Posterior vena cava (tissue), 2 donors: ENCODE measurements at places on chromosomes 4 and X. TPM values are rescaled to one million over a fixed set of nuclear protein-coding genes. Genes with fewer than 3 reads are reported as not detected.
A peak's percentile ranks its signal among the peaks of the same experiment; 100 is the strongest.

The RCHY1 gene
- total RNA-seq: 30.6 TPM

DNA sequence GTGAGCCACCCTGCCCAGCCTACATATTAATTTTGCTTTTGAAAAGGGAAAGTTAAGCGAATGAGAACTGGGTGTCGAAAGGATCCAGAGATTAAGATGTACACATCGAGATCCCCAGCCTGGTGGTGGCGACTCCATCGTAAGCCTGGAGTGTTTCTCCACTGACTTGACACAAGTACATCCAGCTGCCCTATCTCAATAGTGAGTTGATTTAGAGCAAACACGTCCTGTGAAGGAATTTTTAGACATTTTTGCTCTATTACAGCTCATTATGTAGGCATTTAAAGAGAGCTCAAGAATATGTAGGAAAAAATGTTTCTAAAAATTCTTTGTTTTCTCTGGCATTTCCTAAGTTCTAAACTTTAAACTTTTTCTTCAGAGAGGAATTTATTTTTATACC, 11.7 kb upstream of the CLDN34 start:
- no peak for DNase-seq

The LGI2 gene
- total RNA-seq: 52.3 TPM

DNA sequence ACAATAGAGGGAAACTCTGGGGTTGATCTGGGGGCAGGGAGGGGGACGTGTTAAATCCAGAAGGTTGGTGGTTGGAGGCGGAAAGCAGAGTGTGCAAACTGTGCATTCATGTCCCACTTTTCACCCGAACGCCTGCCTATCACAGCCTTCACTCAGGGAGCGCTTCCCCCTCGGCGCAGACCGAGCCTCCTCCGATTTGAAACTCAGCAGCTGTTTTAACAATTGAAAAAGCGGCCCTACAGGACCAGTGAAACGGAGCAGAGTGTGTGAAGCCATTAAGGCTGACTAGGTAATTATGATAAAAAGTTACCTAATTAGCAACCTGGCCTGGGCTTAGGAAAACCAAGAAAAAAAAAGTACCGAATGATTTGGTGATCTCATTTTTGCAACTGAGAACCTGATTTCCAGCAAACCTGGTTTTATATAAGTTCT, 685 bp upstream of the NDNF start:
- DNase-seq: no peak

The MTNR1A gene
- not detected for total RNA-seq

The CYSLTR1 gene
- total RNA-seq: 6.8 TPM

The FAM53A gene
- 1.7 TPM for total RNA-seq

DNA sequence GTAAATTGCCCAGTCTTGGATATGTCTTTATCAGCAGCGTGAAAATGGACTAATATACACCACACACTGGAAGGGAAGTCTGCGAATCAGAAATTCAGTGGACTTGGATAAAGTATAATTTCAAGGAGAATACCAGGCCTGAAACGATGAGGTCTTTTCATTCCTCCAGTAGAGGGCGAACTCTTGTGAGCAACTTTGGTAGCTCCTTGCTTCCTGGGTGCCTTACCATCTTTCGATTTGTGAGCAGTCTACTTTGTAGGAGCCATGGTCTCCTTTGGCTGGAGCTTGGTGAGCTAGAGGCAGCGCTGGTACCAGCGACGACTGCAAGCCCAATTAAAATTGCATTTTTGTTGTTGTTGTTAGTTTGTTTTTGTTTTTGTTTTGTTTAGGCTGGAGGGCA, 791.9 kb downstream of the FAT4 start:
- DNase-seq: no peak

GRCh38 chrX:11480626-11481025, 185.1 kb downstream of the ARHGAP6 start:
- no peak for DNase-seq

DNA sequence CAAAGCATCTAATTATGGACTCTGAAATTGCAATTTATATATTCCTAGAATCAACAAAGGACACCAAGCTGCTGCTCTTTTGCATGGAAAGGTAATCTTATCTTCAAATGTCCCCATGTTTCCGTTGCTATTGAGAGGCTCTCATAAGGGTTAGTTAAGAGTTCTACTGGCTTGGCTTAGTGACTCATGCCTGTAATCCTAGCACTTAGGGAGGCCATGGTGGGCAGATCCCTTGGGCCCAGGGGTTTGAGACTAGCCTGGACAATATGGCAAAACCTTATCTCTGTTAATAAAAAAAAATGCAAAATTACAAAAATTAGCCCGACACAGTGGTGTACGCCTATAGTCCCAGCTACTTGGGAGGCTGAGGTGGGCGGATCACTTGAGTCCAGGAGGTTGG, 93.4 kb upstream of the RAPGEF2 start:
- no peak for DNase-seq

DNA sequence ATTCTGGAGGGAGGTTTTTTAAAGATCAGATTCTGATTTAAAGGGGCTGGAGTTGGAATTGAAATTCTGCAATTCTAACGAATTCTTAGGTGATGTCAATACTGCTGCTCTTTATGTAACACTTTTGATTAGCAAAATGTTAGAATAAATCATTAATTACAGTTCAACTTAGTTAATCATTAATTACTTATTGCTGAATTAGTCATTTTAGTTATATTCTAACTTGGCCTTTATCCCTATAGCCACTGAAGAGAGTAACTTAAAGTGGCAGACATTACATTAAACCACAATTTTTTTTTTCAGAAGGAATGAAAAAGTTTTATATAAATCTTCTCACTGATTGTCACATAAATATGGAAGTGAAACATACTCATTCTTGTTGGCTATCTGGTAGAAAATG, 206.6 kb upstream of the ITM2A start:
- DNase-seq: no peak

DNA sequence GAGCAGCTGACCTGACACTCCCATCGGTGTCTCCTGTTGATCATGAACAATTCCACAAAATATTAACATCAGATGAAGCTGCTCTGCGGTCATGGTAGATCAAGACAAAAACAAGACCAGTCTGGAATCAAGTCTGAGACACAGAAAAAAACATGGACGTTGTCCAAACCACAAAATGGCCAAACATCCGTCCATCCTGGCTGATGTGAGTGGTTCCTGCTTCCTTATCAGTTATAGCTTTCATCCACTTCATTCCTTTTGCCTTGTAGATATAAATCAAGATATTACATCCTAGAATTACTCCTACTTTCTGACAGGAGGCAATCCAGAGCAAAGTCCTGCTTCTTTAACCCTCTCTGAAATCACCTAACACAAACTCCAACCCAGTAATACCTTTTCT, 28.8 kb upstream of the PCSK1N start:
- DNase-seq: no peak

DNA sequence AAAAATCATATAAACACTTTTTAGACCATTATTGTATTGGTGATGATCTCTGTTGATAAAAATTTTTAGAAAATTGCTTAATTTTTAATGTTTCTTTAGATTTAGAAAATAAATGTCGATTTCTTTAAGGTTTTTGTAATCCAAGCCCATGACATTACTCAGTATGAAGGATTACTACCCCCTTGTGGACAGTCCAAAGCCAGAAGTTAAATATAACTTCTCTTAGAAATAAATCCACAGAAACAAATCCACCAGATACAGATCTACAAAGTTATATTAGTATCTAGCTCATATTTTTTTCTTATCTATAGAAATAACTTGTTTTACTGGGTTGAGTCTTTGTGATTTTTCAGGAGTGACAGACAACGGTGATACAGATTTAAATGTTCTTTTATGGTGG, 18.9 kb downstream of the TIFA start:
- no peak for DNase-seq

DNA sequence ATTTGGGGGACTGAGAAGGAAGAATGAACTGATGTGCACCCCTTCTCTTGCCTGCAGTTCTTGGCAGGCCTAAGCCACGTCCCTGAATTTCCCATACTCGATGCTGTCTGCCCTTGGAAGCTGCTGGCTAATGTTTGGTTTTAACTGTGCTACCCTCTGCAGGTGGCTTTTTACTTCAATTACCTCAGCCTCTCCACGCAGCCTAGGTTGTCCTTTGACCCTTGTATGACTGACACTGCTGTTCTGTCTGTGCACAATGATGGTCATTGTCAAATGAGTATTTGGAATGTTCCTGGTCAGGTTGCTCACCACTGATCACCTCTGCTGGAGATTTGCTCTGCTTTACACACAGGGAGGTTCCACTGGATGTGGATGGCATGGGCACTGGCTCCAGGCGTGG, 137.1 kb downstream of the ZNF518B start:
- DNase-seq: no peak

The GATA1 gene
- 0.42 TPM for total RNA-seq

- DNase-seq: no peak
These were observed 56.9 kb upstream of the ABCG2 start for GRCh38 chr4:88215351-88215750.

The PHOX2B gene
- total RNA-seq: not detected

The TRIM61 gene
- 1.9 TPM for total RNA-seq

- DNase-seq: peak; percentile 37
These were observed 442.1 kb downstream of the CENPC start for GRCh38 chr4:67103001-67103747.

DNA sequence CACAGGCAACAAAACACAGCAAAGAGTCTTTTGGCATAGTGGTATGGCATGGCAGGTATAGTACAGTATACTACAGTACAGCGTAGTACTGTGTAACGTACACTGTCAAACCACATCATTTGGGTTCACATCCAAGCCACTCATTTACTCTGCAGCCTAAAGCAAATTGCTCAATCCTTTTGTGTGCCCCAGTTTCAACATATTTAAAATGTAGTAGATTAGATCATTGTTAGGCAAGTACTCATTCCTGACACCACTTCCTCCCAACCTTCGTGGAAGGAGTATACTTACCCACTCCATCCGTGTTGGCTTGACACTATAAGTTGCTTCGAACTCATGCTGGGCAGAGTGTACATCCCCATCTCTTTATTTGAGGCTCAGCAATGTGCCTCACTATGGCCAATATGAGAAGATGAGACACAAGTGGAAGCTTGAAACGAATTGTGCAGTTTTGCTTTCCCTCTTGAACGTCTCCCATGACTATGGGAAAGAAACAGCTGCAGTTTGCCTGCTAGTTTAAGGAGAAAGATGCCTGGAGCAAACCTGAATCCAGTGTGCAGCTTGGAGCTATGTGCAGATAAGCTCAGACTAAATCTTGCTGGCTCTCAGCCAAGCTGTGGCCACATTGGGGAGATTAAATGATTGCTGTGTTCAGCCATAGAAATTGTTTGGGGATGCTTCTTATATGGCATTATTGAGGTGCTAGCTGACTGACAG, 85.7 kb upstream of the TBL1X start:
- DNase-seq: no peak

GRCh38 chr4:145619639-145619996, 433 bp downstream of the MMAA start:
- DNase-seq: peak; percentile 72

- no peak for DNase-seq
These were observed 210.4 kb upstream of the ARX start for GRCh38 chrX:25226151-25226550.

The METTL14 gene
- 44.8 TPM for total RNA-seq

DNA sequence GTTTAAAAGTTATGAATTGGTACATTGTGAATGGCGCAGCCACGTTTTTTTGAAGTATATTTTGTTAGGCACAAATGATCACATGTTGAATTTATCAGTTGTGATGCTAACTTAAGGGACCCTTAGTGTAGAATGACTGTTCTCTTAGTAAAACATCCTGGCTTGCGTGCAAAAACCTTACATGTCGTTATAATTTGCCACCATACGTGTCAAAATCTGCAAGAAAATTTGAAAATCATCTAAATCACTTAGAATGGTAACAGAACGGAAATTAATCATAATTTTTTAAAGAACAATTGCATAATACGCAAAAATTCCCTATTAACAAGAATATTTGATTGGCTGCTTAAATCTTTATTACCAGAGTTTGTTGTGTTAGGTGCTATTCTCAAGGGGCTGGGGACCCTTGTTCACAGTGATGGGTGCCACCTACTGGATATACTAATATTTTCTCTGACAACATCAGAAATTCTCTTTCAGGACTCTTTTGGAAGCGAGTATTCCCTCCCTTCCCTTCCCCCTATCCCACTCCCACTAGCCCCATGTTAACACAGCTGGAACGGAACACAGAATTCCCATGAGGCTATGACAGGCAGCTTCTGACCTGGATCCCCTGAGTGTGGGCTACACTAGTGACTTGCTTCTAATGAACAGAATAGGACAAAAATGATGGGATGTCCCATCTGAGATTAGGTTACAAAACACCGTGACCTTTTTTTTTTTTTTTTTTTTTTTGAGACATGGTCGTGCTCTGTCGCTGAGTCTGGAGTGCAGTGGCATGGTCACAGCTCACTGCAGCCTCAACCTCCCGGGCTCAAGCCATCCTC, 71.8 kb downstream of the SUPT20HL2 start:
- DNase-seq: no peak

DNA sequence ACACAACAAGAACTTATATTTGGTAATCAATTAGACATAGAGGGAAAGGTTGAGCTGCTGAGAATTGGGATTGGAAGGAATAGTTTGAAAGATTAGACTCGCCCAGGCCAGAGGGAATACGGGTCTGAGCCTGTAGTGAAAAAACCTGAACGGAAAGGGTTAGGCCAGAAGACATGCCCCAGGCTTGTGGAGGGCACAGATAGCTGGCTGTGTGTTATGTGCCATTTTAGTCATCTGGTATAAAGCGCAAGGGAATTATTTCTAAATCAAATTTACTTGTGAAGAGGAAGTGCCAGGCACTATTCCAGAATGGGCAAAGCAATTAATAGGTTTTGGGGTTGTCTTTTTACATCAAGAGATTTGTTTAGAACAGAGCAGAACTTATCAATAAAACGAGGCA, 187.5 kb upstream of the ANKRD50 start:
- DNase-seq: no peak

- no peak for DNase-seq
These were observed 21.0 kb downstream of the MSN start for GRCh38 chrX:65688403-65688871.

DNA sequence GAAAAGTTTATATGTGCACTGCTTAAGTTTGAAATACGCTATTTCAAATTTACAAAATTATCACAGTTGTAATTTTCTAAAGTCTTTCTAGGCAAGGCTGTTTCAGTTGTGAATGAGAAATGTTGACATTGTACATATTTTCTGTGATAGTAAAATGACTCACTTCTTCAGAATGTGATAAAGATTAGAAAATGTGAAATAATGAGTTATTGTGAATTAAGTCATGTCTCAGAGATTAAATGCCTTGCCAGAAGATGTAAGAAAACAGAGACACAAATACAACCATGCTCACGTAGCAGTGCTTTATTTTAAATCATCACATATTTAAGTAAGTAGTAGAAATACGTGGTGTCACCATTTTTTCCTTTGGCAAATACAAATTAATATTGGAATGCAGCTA, 768 bp downstream of the CLCN4 start:
- DNase-seq: no peak

The PRRG1 gene
- total RNA-seq: 10.8 TPM

DNA sequence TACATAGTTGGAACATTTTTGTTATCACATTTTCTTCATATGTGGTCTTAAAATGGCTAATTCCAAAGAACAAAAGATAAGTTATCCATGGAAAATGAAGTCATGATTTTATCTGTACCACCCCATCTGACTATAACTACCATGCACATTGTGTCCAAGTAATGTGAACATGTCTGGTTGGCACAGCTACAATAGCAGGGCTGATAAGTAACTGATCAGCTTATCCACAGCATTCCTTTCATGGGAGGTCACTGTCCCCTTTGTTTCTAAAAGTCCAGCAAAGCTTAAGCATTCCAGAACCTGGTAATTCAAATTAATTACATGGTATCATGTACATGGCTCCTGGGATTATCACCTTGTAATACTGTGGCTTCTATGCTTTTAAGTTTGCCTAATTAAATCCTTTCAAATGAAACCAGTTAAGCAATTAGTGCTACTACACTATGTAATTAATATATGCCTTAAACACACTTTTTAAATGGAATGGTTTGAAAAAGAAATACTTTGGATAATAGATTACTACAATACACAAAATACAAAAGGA, 21.1 kb upstream of the SORBS2 start:
- no peak for DNase-seq
